ENCODE measurements at places on chromosomes 12 and 14.
A peak's percentile ranks its signal among the peaks of the same experiment; 100 is the strongest.

- no peak overlapping the region for H3K4me3 ChIP-seq
- H3K27me3 ChIP-seq = 0 out of 2 replicates have a peak, but pooled peaks cover 2% of the 10 kb centered on the region
- no peak for DNase-seq
- no peaks in the 10 kb centered on the region for H3K4me1 ChIP-seq
Measured at GRCh38 chr12:12985817-12986408, 14.2 kb downstream of the HEBP1 start.

GRCh38 chr12:74408601-74409166, 129.0 kb upstream of the ATXN7L3B start:
- no peaks in the 10 kb centered on the region for H3K27me3 ChIP-seq
- no peak overlapping the region for H3K4me3 ChIP-seq
- no peaks in the 10 kb centered on the region for H3K4me1 ChIP-seq
- no peaks in the 10 kb centered on the region for H3K36me3 ChIP-seq
- no peak overlapping the region for H3K27ac ChIP-seq

DNA sequence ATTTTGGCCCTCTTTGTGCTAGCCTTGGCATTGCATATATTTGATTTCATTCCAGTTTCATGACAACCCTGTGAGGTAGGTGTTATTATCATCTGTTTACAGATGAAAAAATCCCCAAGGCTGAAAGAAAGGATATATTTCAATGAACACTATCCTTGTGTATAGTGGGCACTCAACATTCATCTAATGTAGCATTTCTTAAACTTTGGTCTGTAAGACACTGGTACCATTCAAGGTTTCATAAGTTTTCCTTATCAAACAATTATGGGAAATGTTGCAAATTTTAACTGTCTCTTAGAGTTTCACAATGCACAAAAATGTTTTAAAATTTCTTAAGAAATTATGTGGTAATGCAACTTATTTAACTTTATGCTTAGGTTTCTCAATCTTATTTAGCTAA, 44.3 kb downstream of the ATP23 start:
- no peak overlapping the region for H3K4me3 ChIP-seq
- no peaks in the 10 kb centered on the region for H3K36me3 ChIP-seq
- no peak overlapping the region for H3K27ac ChIP-seq
- DNase-seq = no peak
- H3K27me3 ChIP-seq = no peaks in the 10 kb centered on the region

- no peak overlapping the region for H3K27ac ChIP-seq
- no peaks in the 10 kb centered on the region for H3K27me3 ChIP-seq
- H3K4me3 ChIP-seq = no peak overlapping the region
Measured at GRCh38 chr12:71610031-71610795, 53.4 kb downstream of the ZFC3H1 start.

DNA sequence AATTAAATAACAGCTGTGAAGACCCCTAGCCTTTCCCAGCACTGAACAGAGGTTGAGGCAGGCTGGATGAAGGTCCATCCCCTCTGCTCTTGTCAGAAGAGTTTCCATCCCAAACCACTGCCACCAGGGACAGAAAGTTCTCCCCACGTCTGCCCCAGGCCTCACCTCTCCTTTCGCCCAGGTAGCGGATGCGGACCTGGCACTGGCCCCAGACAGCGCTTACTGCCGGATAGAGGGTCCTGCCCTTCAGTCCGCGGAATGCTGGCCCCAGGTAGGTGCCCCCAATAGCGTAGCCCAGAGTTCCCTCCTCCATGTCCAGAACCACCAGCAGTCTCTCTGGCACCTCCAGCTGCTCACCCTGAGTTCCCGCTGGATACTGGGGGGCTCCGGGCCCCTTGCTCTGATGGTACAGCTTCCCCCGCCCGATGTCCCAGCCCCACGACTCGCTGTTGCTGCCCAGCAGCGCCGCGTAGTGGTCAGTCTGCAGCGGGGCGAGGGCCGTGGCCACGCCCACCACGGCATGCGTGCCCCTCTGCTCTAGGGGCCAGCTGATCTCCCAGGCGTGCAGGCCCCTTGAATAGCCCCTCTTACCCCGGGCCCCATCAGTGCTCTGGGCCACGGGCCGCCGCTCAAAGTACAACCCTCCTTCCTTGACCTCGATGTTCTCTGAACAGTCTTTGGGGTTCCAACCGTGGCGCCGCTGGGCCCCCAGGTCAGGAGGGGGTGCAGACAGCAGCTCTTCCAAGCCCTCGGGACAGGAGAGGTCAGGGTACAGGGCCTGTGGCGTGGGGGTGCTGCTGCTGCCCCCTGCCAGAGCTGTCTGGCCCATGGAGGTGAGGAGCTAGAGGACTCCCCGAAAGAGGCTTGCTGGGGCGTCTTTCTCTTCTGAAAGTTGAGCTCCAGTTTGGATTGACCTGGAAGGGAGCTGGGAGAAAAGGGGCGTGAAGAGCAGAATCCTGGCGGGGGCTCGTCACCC, 742 bp downstream of the SPSB2 start:
- no peaks in the 10 kb centered on the region for H3K27me3 ChIP-seq
- H3K36me3 ChIP-seq = peaks cover 31% of the 10 kb centered on the region
- H3K27ac ChIP-seq = peak overlapping the region; percentile 36
- H3K4me3 ChIP-seq = peak overlapping the region; percentile 82

DNA sequence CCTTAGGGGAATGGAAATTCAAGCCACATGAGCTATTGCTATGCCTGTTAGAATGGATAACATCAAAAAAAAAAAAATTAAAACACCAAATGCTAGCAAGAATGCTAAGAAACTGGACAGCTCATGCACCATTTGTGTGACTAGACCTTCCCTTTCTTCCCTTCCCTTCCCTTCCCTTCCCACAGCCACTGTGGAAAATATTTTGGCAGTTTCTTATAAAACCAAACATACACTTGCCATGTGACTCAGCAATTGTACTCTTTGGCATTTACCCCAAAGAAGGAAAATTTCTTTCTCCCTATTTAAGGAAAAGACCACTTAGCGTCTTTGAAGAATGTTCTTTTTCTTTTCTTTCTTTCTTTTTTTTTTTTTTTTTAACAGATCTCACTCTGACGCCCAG, 49.1 kb upstream of the FKBP4 start:
- no peak overlapping the region for H3K4me3 ChIP-seq
- no peak overlapping the region for H3K27ac ChIP-seq
- H3K27me3 ChIP-seq = no peaks in the 10 kb centered on the region
- DNase-seq = no peak
- no peaks in the 10 kb centered on the region for H3K4me1 ChIP-seq
- no peaks in the 10 kb centered on the region for H3K36me3 ChIP-seq

DNA sequence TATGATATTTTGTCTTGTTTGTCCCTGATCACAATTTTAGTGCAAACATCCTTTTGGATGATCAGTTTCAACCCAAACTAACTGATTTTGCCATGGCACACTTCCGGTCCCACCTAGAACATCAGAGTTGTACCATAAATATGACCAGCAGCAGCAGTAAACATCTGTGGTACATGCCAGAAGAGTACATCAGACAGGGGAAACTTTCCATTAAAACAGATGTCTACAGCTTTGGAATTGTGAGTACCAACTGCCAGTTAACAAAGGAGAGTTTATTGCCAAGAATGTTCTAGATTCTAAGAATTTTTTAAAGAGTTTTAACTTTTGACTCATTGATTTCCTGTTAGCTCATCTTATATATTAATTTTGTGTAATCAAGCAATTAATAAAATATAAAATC, 55.4 kb downstream of the IRAK3 start:
- H3K27ac ChIP-seq = no peak overlapping the region
- no peak overlapping the region for H3K4me3 ChIP-seq
- no peaks in the 10 kb centered on the region for H3K36me3 ChIP-seq
- DNase-seq = no peak
- no peaks in the 10 kb centered on the region for H3K27me3 ChIP-seq

- H3K4me1 ChIP-seq = no peaks in the 10 kb centered on the region
- no peaks in the 10 kb centered on the region for H3K27me3 ChIP-seq
- H3K4me3 ChIP-seq = no peak overlapping the region
- H3K36me3 ChIP-seq = no peaks in the 10 kb centered on the region
- H3K27ac ChIP-seq = no peak overlapping the region
Measured at GRCh38 chr14:29629839-29630238, 297.8 kb downstream of the PRKD1 start.

DNA sequence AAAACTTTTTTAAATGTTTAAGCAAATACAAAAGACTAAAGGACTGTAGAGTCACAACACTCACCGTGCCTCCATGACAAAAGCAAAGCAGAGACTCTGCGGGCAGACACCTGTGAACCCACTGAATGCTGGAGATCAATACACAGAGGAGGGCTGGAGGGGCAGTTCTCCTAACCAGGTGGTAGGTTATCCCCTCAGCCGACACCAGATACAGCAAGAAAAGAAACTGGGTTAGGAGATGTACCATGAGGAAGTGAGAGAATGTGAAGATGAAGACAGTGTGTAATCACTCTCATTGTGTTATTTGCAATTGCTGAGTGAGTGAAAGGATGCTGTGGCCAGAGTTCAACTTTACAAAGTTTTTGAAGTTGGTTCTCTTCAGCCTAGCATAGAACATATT, 480.3 kb downstream of the BCL11B start:
- no peak overlapping the region for H3K4me3 ChIP-seq
- DNase-seq = no peak
- no peak overlapping the region for H3K27ac ChIP-seq
- no peaks in the 10 kb centered on the region for H3K36me3 ChIP-seq

Data from GM12878 (cell line).